GM23248 (cell line): ENCODE measurements at places on chromosomes 12 and 14. TPM values are rescaled to one million over a fixed set of nuclear protein-coding genes. Genes with fewer than 3 reads are reported as not detected.

- no peak for DNase-seq
Observed at GRCh38 chr14:37991027-37991426, 216.7 kb upstream of the SSTR1 start.

The HCAR1 gene
- polyA plus RNA-seq, result not detected in 2 replicates

DNA sequence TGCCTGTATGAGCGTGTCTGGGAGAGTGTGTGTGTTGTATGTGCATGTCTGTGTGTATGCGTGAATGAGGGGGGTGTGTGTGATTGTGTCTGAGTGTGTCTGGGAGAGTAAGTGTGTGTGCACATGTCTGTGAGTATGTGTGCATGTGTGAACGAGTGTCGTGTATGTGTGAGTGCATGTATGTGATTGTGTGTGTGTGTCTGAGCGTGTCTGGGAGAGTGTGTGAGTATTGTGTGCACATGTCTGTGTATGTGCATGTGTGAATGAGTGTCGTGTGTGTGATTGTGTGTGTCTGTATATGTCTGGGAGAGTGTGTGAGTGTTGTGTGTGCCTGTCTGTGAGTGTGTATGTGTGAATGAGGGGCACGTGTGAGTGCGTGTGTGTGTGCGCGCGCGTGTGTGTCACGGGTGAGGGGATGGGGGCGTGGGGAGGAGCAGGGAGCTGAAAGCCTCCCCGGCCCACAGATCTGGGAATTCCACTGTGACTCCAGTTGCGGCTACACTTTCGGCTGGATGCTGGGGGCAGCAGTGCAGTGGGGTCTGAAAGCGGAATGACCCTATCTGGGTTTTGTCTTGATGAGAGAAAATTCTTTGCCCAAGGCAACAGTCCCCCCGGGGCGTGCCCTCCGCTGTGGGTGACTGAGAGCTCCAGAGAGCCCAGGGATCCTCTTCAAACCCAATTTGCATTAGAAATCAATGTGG is 138.1 kb upstream of the MED13L start:
- DNase-seq, result no peak

GRCh38 chr14:100110816-100111215 is 45.6 kb downstream of the EVL start:
- DNase-seq, result no peak

- no peak for DNase-seq
Observed at GRCh38 chr12:131607658-131608447, 103.0 kb upstream of the SFSWAP start.

GRCh38 chr12:6143303-6143675 is 18.8 kb upstream of the VWF start:
- DNase-seq, result no peak

DNA sequence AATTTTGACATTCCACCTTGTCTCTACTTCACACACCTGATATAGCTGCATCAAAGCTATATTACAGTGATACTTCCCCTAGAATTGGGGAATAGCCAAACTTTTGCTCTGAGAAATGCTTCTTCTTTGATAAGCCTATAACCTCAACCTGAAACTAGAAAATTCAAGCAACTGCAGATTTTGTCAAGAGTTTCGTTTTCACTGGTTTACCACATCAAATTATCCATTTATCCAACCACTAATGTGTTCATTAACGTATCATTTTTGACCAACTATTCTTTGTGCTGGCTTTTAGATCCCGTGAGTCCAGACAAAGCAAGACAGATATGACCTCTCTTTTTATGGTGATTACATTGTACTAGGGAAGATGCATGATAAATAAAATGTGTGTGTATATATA is 13.5 kb upstream of the TAS2R46 start:
- no peak for DNase-seq

- peak; percentile 83 for DNase-seq
Observed at GRCh38 chr12:104381731-104382480, 74.8 kb upstream of the CHST11 start.

GRCh38 chr14:24845851-24846250 is 204.1 kb downstream of the STXBP6 start:
- DNase-seq, result no peak

DNA sequence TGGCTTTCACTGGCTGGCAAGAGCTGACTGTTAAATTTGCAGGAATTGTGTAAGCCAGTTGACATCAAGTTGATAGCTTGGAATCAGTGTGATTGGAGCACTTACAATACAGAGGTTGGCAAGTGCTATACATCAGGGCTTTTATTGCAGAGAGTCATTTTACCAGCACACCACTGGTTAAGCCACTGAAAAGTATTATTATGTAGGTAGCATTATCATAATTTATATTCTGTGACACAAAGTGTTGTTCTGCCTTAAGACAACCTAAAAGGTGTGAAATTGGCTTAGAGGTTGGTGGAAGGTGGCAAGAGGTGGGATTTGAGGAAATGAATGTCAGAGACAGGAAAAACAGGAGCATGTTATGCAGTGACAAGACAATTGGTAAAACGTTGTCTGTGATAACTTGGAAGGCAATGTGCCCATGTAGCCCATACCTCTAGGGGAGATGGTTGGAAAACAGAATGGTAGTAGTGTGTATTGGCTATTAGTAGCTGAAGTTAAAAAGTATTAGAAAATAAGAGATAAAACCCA is 172.9 kb upstream of the PRICKLE1 start:
- no peak for DNase-seq

The NXPH4 gene
- 5.4 and 6.7 TPM in 2 replicates for polyA plus RNA-seq

The CD27 gene
- 0.28 and 0.32 TPM in 2 replicates for polyA plus RNA-seq

- peak; percentile 4 for DNase-seq
Observed at GRCh38 chr12:92191061-92191460, 45.4 kb upstream of the BTG1 start.

The DHRS2 gene
- not detected in 2 replicates for polyA plus RNA-seq

GRCh38 chr12:16187660-16188059 is 89.8 kb downstream of the SLC15A5 start:
- no peak for DNase-seq

DNA sequence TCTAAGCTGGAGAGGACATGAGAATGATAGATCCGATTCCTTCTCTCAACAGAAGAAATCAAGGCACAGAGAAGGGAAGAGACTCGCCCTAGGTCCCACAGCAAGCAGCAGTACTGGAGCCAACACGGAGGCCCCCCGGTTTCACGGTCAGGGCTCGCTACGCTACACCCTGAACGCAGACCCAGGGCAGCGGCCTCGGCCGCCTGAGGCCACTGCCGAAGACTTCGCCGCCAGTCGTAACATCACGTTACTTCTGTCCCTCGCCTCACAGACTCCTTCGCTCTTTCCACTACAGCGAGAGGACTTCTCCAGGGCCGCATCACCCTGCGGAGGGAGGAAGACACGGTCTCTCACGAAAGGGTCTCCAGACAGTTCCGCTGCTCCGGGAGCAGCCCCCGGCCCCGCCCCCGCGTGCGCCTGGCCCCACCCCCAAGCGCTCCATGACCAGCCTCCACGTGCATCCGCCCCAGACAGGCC is 411 bp upstream of the DCAF4 start:
- no peak for DNase-seq

The CS gene
- polyA plus RNA-seq, result 76.2 and 77.8 TPM in 2 replicates

DNA sequence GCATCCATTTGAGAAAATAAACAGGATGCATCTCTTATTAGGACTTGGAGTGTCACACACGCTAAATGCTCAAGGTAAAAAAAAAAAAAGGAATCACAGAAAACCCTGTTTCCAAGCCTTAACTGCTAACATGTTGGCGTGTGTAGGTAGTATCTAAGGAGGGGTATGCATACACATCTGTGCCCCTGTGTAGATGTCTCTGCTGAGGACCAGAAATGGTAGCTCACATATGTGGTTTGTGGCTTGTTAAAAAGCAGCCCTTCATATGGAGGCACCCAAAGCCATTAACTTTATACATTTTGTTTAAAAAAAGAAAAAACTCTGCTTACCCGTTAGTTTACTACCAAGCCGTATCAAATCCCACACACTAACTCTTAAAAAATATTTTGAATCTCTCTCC is 314.1 kb downstream of the SNAPC1 start:
- DNase-seq, result no peak
